ENCODE measurements at places on chromosomes 2 and 18.

DNA sequence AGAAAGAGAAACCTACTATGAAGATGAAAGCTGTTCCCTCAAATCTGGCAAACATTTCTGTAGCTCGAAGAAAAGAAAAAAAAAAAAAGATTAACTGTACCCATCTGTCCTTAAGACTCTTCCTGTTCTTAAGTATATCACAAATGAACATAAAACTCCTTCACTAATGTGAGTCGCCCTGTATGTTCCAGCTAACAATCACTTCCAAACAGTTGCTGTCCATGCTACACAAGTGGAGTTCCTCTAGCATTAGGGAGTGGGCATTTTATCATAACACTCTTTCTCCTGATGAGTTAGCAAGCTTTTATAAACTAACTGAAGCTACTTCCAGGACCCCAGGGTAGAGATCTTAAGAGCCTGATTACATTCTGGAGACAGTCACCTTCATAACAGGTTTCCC lies 5.8 kb downstream of the CUL3 start:
- no peak for DNase-seq

DNA sequence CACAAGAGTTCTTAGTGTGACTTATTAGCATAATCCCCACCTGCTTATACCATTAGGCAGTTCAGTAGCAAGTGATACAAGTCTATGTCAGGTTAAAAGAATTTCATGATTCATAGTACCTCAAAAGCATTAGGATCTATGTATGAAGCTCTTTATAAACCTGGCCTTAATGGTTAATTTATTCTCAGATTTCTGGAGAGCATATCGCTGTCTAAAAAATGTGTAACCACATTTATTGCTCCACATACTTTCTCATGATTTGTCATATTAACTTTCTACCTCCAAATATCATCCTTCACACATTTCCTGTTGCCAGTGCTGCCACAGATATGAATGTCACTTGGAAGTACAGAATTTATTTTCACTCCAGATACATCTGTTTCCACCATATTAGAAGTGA lies 332.8 kb upstream of the MAP2 start:
- no peak for DNase-seq

GRCh38 chr2:18119883-18120282 lies 241.4 kb downstream of the KCNS3 start:
- DNase-seq: no peak

DNA sequence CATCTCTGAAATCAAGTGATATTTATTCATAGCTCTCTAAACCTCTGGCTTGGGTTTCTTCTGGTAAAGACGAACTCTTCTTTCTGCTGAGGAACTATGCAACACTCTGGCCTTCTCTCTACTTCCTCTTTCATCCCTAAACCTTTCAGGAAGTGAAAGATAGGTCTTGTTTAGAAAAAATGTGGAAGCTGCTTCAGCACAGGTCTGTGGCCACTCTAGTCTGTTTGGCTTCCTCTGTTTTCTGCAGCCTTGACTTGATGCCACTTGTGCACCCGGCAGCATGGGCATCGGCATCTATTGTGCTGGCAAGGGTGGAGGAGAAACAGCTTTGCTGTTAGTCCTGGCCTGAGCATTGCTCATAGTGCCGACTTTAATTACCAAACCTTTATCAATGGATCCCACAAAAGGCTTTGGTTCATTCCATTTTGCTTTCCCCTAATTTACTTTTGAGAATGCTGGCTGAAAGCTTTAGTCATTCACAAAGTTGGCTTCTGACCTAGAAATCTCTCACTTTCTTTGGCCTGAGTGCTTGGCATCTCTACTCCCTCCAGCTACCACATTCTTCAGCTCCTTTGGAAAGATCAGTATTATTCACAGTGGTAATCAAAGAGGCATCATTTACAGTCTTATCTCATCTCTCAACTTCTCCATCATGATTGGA lies 32.0 kb upstream of the GPR39 start:
- no peak for DNase-seq

- DNase-seq: no peak
Observed at GRCh38 chr2:144948205-144948855, 428.4 kb upstream of the ZEB2 start.

GRCh38 chr2:128384956-128385355 lies 66.3 kb upstream of the HS6ST1 start:
- no peak for DNase-seq

DNA sequence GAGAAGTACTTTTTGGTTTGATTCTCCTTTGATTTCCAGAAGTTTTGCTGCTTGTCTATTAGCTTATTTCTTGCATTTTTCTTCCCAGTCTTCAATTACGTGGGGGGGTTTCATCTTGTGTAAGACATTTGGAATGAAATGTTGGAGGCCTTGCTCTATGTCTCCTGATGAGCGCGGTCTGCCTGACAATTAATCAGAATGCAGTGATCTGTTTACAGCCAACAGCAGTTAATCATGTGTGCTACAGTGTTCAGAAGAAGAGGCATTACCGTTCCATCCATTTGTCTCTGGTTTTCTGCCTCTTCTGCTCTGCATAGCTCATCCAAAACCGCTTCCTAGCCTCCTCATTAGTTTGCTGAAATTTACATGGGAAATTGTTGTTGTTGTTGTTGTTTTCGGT lies 134.4 kb upstream of the ST6GAL2 start:
- DNase-seq: no peak

- DNase-seq: no peak
Observed at GRCh38 chr2:65075176-65075575, 19.0 kb downstream of the CEP68 start.

GRCh38 chr2:204880928-204881327 lies 335.7 kb downstream of the PARD3B start:
- DNase-seq: no peak

All from liver (tissue), 10 donors.